GOT3 (cell line): ENCODE measurements at places on chromosomes 3 and 15.

DNA sequence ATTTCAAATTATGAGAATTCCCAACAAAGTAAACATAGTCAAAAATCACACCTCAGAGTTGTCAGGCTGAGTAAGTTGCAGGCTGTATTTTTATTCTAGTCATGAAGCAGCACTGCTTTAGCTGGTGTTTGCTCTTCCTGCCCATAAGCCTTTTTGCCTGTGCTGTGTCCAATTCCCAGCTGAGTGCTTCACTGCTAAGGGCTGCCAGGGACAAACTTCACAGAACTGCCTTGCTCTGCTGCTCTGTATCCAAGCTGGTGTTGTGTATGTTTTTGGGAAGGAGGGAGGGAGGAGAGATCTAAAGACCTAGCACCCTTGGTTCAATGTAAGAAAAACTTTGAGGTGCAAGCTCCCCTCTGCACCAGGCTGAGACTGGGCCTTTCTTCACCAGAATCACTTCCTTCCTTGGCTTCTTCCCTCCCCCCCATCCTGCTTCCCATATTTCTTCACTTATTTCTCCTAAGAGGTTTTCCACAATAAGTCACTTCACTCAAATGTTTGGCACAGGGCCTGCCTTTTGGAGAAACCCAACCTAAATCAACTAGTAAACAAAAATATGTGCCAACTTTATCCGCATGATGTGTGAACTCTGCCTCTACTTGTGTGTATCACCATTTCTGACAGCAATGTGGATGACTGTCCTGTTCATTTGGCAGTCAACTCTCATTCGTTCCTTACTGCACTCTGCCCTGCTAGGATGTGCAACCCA is 156.1 kb downstream of the TBL1XR1 start:
- no peak for DNase-seq

DNA sequence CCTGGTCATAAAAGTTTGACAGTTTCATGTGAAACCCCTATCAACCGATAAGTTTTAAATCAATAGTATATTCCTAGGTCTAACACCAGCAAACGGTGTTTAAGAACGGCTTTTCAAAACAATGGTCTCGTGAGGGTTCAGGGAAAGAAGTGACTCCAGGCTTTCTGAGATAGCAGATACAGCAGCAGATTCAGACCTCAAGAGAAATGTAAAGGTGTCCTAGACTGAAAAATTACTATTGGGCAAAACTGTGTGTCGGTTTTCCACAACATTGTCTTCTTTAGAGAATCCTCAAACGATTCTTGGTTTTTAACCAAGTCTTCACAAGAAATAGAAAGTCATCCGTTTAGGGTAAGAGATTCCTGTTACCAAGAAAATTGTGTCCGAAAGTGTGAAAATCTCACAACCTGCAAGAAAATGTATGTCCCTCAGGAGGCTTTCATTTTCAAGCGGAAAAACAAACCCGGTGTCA is 1.2 kb downstream of the SETD2 start:
- no peak for DNase-seq

GRCh38 chr3:67602816-67603215 is 51.6 kb downstream of the SUCLG2 start:
- no peak for DNase-seq

- peak; percentile 12 for DNase-seq
Measured at GRCh38 chr15:89361451-89362202, 27.0 kb upstream of the POLG start.

- DNase-seq: no peak
Measured at GRCh38 chr15:63672775-63673174, 75.6 kb downstream of the FBXL22 start.

DNA sequence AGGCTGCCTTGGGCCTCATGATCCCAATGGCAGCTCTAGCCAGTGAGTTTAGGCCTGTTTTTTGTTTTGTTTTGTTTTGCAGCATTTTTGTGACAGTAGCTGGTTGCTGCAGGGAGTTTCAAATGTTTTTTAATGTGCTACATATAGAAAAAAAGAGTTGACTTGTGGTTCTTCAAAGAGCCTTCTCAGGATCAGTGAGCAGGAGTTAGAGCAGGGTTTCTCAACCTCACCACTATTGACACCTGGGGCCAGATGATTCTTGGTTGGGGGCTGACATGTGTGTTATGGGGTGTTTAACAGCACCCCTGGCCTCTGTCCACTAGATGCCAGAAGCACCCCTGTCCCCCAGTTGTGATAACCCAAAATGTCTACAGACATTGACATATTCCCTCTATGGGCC is 17.9 kb downstream of the APH1B start:
- no peak for DNase-seq

DNA sequence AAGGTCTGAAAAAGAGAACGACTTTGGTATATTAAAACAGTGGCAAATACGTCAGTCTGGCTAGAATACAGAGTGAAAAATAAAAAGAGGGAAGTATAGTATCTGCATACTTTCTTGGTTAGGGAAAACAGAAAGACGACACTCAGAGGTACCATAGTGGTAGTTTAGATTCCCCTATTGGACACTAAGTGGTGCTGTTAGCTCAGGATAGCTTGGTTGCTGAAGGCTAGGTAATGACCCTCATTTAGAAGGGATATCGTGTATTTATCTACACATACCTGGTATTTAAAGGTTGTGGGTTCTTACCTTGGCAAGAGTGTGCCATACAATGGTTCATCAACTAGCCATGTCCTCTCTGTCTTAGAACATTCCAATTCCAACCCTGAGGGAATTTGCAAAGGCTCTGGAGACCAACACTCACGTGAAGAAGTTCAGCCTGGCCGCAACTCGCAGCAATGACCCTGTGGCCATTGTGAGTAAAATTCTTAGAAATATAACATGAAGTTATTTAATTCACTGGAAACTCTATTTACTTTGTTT is 31.0 kb downstream of the TMOD2 start:
- DNase-seq: no peak

DNA sequence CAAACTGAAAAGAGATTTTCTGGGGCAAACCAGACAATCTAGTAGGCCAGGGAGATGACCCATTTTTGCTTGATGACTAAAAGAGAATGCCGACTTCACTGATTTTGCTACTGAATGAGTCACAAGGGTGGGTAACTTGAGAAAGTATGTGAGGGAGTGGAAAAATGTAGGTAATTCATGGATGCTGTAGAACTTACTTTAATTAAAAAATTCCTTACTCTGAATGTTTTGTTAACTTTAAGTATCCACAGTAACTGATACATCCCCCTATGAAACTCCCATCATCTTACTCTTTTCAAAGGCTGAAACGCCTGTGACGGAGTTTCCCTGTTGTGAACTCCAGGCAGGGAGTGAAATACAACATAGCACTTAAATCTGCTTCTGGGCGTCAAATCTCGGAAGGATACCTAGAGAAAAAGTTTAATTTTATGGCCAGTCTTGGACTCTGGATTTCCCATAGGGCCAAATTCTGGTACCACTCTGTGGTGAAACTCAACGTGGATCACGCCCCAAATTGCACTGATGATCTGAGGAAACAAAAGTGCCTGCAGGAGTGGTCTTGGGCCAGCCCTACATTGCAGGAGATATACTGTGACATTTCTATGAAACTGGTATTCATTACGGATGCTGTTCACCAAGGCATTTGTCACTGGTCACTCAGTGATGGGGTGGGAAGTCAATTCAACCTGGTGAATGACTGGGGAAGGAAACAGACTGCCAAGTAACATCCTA is 24.0 kb downstream of the GOLIM4 start:
- no peak for DNase-seq

DNA sequence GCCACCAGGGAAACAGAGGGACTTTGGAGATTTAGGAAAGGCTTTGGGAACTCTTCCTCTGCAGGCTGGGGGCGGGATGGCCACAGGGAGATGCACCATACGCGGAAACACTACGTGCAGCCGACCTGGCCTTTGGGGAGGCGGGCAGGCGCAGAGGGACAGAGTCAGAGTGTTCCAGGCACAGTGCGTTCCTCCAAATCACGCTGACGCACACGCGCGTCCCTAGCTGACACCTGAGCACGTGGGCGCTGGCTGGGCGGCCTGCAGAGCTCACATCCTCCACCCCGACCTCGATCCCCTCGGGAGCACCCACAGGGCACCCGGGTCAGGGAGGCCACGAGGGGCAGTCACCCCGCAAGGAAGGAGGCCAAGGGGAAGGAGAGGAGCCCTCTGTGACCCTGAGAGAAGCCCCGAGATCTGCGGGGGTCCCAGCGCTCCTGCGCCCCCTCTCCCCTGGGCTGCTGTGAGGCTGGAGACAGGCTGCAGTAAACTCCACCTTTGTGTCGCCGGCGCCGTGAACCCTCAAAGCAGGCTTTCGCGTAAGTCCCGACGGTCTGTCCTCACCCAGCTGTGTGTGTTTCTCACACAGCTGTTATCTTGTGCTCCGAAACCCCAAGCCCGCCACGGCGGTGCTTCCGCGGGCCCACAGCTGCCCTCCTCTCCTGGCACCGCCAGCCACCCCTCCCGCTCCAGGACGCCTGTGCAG is 196.3 kb downstream of the OCA2 start:
- no peak for DNase-seq

- DNase-seq: no peak
Measured at GRCh38 chr3:62065985-62066693, 307.2 kb downstream of the FEZF2 start.

DNA sequence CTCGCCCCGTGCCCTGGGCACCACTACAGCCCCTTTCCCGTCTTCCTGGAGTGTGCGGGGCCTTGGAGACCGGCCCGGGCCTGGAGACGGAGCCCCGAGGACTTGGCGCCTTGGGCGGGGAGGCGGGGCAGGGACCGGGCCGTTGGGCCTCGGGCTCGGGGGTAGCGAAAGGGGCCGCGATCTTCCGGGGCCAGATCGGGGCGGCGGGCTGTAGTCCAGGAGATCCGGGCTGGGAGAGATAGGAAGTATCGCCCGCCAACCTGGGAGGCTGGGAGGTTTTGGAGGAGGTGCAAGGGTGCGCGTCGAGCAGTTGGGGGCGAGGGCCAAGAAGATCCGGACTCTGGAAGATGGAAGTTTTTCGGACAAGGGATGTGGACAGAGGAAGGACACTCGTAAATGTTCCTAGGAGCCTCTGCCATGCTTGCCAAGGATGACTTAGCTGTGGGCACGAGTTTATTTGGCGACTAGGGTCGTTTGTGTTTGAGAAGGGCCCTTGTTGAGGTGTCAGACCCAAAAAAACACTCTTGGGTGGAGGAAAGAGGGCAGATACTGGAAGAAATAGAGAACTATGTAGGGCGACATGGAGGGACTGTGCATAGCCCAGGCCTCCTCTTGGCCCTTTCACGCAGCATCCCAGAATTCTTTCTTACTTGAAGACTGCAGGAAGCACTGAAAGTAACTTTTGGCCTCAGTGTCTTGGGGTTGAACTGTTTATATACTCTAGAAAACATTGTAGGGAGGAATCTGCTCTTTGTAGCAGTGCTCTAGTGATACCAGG is 712 bp downstream of the RTF1 start:
- DNase-seq: no peak

DNA sequence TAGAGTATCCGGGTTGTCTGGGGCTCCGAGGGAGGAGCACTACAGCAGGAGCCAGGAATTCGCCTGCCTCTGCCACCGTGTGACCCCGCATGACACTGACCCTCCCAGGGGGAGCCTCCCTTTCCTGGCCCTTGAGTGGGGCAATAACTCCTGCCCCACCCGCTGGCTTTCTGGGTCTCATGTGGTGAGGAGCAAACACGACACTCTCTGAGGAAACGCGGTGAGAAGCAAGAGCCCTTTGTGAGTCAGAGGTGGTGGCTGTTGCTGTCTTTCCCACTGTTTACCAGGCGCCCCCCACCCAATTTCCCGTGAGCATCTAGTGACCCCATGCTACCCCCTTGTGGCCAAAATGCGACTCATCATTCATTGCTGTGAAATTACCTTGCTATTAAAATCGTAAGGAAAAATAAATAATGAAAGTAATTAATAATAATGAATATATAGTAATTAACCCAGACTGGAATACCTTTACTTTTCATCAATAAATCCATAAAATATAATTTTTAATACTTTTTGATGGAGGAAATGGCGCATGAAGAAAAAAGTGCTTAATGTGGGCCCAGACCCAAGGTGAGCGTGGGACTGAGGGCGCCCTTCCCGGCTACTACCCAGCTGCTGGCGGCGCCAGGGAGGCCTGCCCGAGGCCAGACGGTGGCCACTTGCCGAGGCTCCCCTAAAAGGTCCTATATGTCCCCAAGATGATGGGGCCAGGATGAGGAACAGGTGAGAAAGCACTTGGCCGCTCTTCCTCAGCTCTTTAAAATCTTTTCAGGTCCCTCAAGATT is 29.3 kb downstream of the CCNL1 start:
- DNase-seq: no peak
